ENCODE measurements at places on chromosomes 1 and 21. TPM values are rescaled to one million over a fixed set of nuclear protein-coding genes. Genes with fewer than 3 reads are reported as not detected.

- H3K27ac ChIP-seq: no peak overlapping the region
- no peaks in the 10 kb centered on the region for H3K4me1 ChIP-seq
- H3K36me3 ChIP-seq: no peaks in the 10 kb centered on the region
- H3K27me3 ChIP-seq: no peaks in the 10 kb centered on the region
Observed at GRCh38 chr1:118249641-118250040, 64.6 kb upstream of the SPAG17 start.

DNA sequence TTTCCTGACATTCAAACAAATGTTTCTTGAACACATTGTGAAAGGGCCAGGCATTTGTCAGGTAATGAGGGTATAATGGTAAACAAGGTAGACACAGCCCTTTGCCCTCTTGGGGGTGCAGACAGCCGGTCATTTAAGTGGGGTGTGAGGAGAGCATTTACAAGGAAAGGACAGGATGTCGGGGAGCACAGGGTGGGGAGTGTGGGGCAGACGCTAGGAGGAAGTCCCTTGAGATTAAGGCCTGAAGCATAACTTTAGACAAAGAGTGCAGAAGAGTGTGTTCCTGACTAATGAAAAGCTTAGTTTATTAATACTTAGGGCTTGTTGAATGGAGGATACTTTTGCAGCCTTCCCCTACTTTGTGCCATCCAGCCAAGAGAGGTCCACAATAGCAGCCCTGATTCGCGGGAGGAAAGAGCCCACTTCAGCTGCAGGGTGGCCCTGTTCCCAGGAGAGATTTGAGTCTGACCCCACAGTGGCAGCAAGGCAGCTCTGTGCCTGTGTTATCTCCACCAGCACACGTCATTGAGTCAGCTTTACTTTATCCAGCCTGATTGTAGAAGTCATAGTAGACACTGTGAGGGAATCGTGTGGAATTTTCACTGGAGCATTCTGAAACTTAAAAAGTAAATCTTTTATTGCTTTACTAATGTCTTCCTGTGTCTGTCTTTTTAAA lies 35.1 kb downstream of the MPZL1 start:
- DNase-seq: no peak
- H3K4me3 ChIP-seq: no peak overlapping the region
- H3K27me3 ChIP-seq: no peaks in the 10 kb centered on the region
- peaks cover 2% of the 10 kb centered on the region for H3K36me3 ChIP-seq
- no peak overlapping the region for H3K27ac ChIP-seq

DNA sequence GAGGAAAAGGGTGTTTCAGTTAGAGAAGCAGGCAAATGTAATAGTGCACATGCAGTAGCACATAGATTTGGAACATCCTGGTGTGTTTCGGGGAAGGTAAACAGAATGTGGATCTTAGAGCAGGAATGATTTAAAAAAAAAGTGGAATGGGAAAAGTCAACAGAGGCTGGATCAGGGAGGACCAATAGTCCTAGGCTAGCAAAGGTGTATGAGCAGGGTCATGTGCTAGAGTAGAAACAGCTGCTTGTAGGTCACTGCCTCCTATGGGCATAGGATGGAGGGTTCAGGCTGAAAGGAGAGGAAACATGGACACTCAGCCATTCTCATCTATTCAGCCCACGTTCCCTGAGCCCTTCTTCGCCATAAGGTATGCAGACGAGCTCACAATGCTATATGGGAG lies 3.7 kb upstream of the KPNA6 start:
- H3K36me3 ChIP-seq: no peaks in the 10 kb centered on the region
- H3K27me3 ChIP-seq: no peaks in the 10 kb centered on the region
- no peak overlapping the region for H3K4me3 ChIP-seq
- H3K4me1 ChIP-seq: no peaks in the 10 kb centered on the region

GRCh38 chr1:196590012-196590708 lies 18.1 kb downstream of the KCNT2 start:
- no peak overlapping the region for H3K27ac ChIP-seq
- peak; percentile 39 for DNase-seq
- H3K4me1 ChIP-seq: no peaks in the 10 kb centered on the region
- no peaks in the 10 kb centered on the region for H3K36me3 ChIP-seq
- H3K4me3 ChIP-seq: no peak overlapping the region

DNA sequence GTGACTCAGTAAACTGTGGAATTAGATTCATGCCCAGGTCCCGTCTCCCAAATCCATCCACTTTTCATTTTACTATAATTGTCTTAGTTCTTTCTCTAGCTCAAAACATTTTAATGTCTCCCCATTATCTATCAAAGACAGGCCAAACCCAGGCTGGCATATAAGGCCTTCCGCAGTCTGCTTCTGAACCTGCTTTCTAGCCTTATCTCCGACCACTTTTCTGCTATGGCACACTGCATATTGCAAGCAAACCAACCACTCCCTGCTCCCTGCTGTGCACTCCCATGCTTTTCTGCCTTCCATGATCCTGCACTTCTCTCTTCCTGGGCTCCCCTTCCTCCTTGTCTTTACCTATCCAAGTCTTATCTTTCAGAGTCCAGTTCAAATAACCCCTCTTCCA lies 17.3 kb upstream of the PIGM start:
- no peaks in the 10 kb centered on the region for H3K27me3 ChIP-seq
- H3K27ac ChIP-seq: no peak overlapping the region
- no peak overlapping the region for H3K4me3 ChIP-seq
- no peaks in the 10 kb centered on the region for H3K4me1 ChIP-seq
- H3K36me3 ChIP-seq: no peaks in the 10 kb centered on the region

GRCh38 chr1:210233495-210234328 lies 1.1 kb downstream of the SERTAD4 start:
- H3K36me3 ChIP-seq: no peaks in the 10 kb centered on the region
- H3K27ac ChIP-seq: peak overlapping the region; percentile 89
- no peaks in the 10 kb centered on the region for H3K27me3 ChIP-seq
- no peaks in the 10 kb centered on the region for H3K4me1 ChIP-seq
- peak overlapping the region; percentile 80 for H3K4me3 ChIP-seq

GRCh38 chr1:65027666-65028358 lies 61.5 kb upstream of the JAK1 start:
- peaks cover 4% of the 10 kb centered on the region for H3K4me1 ChIP-seq
- no peak overlapping the region for H3K4me3 ChIP-seq
- no peaks in the 10 kb centered on the region for H3K27me3 ChIP-seq
- H3K27ac ChIP-seq: no peak overlapping the region
- peak; percentile 63 for DNase-seq

GRCh38 chr1:211822677-211823407 lies 7.7 kb downstream of the LPGAT1 start:
- H3K4me1 ChIP-seq: peaks cover 2% of the 10 kb centered on the region
- no peaks in the 10 kb centered on the region for H3K36me3 ChIP-seq
- H3K4me3 ChIP-seq: no peak overlapping the region
- no peak for DNase-seq

The KCNK2 gene
- total RNA-seq: 4.8 TPM

The GSTM5 gene
- 5.7 TPM for total RNA-seq

The TFF3 gene
- 2.4 TPM for total RNA-seq

The C1orf87 gene
- total RNA-seq: 0.23 TPM

The TMEM167B gene
- total RNA-seq: 42.2 TPM

The BEND5 gene
- 6.6 TPM for total RNA-seq

The HES3 gene
- not detected for total RNA-seq

The AKNAD1 gene
- total RNA-seq: not detected

The ACTL8 gene
- total RNA-seq: not detected

The SHISAL2A gene
- total RNA-seq: 0.96 TPM

The IQCC gene
- 0.62 TPM for total RNA-seq

The MTOR gene
- total RNA-seq: 29.8 TPM
